ENCODE measurements at places on chromosomes 1 and 21.

DNA sequence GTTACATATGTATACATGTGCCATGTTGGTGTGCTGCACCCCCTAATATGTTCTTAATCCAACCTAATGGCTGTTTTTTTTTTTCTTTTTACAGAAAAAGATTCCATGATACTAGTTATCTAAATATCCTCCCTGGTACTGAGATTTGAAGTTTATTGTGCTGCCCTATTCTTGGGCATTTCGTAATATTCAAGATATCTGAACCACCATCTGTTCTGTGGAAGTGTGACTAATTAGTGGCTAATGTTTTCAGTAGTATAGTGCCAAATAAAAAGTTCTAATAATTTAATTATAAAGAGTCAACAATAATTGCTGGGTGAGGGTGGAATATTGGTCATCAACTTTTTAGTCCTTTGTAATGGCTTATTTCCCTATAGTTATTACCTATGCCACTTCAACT is 217.5 kb downstream of the GABPA start:
- DNase-seq, result no peak

DNA sequence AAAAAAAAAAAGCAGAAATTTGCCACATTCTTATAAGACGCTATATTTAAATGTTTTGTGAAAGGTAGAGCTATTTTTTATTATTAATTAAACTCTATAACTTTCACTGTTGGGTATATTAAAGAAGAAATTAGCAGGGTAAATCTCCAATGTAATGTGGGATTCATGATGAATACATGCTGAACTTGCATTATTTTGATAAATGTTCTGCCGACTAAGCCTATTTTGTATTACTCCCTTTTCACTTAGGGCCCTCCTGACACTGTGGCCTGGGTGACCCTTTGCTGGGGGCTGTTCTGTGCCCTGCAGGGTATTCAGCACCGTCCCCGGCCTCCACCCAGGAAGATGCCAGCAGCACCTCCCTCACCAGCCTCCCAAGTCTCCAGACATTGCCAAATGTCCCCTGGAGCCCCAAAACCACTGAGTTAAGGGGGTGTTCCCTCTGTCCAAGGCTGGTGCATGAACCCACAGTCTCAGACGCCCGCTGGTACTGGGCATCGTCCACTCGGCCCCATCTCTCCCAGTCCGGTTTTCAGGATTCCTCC is 22.5 kb downstream of the RSPH1 start:
- no peak for DNase-seq

- no peak for DNase-seq
Measured at GRCh38 chr1:100719490-100719889, at the start of gene VCAM1. Gene VCAM1, plus strand, starts transcription at chr1:100719742. Its CDS starts 119 bp downstream, at chr1:100719861.

- no peak for DNase-seq
Measured at GRCh38 chr1:34149501-34149900, 15.5 kb downstream of the CSMD2 start.

DNA sequence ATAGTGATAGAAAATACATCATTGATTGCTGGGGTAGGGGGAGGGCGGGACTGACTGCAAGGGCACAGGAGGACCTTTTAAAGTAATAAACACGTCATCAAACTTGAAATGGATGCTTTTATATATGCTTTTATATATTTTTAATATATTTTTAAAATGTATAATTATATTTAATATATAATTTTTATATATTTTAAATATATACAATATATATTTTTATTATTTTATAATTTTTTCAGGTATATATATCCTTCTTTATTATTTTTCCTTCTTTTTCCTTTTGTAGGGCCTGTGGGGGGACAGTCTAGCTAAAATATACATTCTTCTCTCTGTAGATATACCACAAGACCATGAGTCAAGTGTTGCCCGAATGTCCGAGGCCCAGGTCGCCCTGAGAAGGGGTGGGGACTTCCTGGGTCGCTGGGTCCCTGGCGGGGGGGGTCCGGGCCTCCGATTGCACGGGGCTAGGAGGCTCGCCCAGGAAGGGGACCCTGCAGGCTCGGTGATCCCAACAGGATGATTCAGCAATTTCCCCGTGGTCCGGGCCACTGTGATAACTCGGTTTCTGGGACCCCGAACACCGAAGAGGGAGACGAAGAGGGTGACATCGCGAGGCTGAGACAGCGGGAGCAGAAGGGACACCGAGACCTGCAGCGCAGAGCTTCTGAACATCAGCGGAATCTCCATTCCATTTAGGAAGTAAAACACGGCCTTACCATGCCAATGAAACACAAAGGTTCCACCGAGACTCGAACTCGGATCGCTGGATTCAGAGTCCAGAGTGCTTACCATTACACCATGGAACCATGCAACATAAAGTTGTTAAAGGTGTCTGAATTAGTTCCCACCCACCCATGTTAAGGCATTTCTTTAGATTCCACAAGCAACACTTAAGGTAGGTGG is 112.5 kb upstream of the NBPF11 start:
- DNase-seq, result no peak

All from stimulated activated CD8-positive, alpha-beta memory T cell treated with anti-CD3 and anti-CD28 coated beads, Interleukin-4, amount 100 ng/mL, for 4 hours (primary cell).